ENCODE measurements at places on chromosomes 3 and 15. TPM values are rescaled to one million over a fixed set of nuclear protein-coding genes. Genes with fewer than 3 reads are reported as not detected.

Gene CHCHD4
- total RNA-seq = 12.9 TPM

Gene SH2D7
- not detected for total RNA-seq

Gene TIGIT
- 0.89 TPM for total RNA-seq

DNA sequence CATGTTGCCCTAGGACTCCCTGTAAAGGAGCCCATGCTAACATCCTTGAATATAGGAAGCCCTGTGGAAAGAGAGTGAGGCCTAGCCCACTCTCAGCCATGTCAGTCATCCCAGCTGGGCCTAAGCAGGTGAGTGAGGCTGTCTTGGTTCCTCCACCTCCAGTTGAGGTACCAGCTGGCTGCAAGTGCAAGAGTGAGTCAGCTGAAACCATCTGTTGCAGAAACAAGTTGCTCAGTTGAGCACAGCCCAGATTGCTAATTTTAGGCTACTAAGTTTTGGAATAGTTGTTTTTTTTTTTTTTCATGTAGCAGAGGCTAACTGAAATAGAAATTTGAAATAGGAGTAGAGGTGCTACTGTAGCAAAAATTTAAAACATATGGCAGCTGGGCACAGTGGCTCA lies 43.7 kb upstream of the ADPGK start:
- H3K36me3 ChIP-seq = no peaks in the 10 kb centered on the region
- no peak overlapping the region for H3K27ac ChIP-seq
- H3K27me3 ChIP-seq = no peaks in the 10 kb centered on the region
- no peaks in the 10 kb centered on the region for H3K4me1 ChIP-seq

- no peaks in the 10 kb centered on the region for H3K4me1 ChIP-seq
- no peak for DNase-seq
- H3K36me3 ChIP-seq = no peaks in the 10 kb centered on the region
These were observed 342.1 kb upstream of the GRM7 start for GRCh38 chr3:6518709-6519345.

DNA sequence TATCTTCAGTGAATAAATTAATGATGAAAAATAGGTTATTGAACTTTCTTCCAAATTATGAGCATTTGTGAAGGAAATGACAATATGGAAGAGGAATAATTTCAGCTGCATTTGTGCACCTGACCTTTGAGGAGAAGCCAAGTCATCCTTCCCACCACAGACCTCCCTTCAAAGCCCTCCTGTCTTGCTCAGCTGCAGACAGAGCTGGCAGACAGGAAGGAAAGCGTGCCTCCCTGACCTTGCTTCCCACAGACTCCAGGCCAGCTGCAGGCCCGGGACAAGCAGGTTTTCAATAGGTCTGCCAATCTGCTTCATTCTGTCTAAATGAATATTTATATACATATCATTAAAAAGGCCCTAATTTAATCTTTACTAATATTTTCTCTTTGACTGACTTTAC lies 152.9 kb upstream of the RBMS3 start:
- H3K4me3 ChIP-seq = no peak overlapping the region
- no peaks in the 10 kb centered on the region for H3K36me3 ChIP-seq
- DNase-seq = no peak
- H3K27me3 ChIP-seq = no peaks in the 10 kb centered on the region
- H3K4me1 ChIP-seq = no peaks in the 10 kb centered on the region

- H3K27ac ChIP-seq = no peak overlapping the region
- no peaks in the 10 kb centered on the region for H3K27me3 ChIP-seq
- no peak for DNase-seq
These were observed 384.8 kb upstream of the TGFBR2 start for GRCh38 chr3:30221619-30222018.

DNA sequence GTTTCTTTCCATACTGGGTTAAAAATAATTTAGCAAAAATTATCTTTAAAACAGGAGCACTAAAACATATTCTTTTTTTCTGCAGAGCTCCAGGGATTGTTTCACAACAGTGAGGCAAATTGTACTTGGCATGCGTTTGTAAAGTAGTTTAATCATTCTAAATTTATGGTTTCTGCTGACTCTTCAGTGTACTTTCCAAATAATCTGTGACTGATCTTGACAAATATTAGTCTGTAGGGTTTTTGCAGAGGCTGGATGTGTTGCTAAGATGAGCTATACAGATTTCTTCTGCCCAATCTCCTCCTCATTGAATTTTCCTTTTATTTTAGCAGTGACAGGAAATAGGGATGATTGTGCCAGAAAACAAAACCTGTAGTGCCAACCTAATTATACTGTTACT lies 328.0 kb upstream of the MANF start:
- DNase-seq = no peak
- no peak overlapping the region for H3K27ac ChIP-seq
- no peaks in the 10 kb centered on the region for H3K36me3 ChIP-seq
- no peak overlapping the region for H3K4me3 ChIP-seq
- H3K27me3 ChIP-seq = no peaks in the 10 kb centered on the region
- H3K4me1 ChIP-seq = no peaks in the 10 kb centered on the region

DNA sequence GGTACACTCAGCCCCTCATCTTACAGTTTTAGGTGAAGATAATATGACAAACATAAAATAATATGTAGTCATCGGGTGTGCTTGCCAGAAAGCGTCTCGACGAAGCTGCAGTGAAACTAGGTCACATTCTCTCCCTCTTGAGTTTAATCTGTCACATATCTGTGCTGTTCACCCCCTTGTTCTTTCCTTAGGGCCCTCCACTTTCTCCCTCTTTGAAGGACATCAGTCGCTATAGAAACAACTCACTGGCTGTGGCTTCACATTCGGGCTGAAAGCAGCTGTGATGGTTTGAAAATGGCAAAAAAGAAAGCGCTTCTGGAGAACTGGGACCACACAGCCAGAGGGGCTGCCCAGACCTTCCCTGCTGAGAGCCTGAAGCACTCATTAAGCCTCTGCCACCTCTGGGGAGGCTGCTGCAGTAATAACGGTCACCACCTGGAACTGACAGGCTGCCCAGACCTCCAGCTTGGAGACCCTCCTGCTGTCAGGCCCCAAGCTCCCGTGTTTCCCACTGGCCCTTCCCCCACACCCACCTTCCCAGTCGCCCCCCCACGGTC lies 50.3 kb downstream of the ABTB1 start:
- no peak overlapping the region for H3K4me3 ChIP-seq
- H3K27ac ChIP-seq = peak overlapping the region; percentile 60
- no peak for DNase-seq
- H3K4me1 ChIP-seq = peaks cover 5% of the 10 kb centered on the region
- no peaks in the 10 kb centered on the region for H3K27me3 ChIP-seq
- H3K36me3 ChIP-seq = no peaks in the 10 kb centered on the region

Data from upper lobe of left lung (tissue), 6 donors.